Activated CD4-positive, alpha-beta T cell treated with anti-CD3 and anti-CD28 coated beads, Interleukin-2, amount 10 ng/mL, durations not matched to agents 24 days and 14 days (primary cell): ENCODE measurements at places on chromosomes 3 and 15.

DNA sequence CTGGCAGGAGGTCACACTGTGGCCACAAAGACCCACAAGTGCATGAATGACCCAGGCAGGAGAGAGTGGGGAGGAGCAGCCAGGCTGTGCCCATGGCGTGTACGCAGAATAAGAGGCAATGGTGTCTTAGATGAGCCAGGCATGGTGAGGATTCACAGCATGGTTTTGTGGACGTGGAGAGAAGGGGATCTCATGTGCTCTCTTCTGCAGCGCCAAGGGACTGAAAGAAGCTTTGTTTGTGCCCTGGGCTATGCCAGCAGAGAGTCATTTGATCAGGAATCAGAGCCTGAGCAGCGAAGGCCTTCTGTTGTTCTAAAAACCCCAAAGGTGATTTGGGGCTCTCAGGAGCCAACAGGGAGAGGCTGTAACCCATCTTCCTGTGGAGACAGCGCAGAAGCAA, 18.7 kb upstream of the RPP14 start:
- DNase-seq = no peak

DNA sequence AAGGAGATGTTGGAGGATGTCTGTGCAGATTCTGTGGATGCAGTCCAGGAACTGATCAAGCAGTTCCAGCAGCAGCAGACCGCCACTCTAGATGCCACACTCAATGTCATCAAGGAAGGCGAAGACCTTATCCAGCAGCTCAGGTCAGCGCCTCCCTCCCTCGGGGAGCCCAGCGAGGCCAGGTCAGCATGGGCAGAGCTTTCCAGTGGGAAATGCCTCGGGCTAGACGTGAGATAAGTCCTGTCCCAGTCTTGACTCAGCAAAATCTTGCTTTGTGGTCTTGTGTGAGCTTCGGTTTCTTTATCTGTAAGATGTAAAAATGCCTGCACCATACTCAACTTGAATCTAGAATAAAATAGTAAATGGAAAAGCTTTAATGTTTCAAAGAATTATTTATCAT, 335.1 kb upstream of the UMPS start:
- no peak for DNase-seq

DNA sequence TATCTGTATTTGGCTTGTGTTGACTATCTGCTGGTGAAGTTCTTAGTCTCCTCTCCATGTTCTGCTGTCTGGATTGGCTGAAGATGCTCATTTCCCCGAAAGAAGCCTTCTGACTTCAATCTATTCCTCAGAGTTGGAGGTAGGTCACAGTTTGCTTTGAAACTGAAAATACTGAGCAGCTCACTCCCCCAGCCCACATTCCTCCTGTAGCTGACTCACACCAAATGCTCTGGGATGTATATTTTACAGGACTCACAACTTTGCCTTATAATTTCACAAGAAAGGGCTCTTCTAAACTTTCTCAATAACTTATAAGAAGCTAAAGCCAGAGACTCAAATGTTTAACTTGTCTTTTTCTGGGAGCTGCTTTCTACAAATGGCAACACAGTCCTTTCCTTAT, 36.3 kb upstream of the SNX4 start:
- no peak for DNase-seq

- DNase-seq = no peak
Observed at GRCh38 chr3:170137986-170138385, 43.5 kb downstream of the PHC3 start.

DNA sequence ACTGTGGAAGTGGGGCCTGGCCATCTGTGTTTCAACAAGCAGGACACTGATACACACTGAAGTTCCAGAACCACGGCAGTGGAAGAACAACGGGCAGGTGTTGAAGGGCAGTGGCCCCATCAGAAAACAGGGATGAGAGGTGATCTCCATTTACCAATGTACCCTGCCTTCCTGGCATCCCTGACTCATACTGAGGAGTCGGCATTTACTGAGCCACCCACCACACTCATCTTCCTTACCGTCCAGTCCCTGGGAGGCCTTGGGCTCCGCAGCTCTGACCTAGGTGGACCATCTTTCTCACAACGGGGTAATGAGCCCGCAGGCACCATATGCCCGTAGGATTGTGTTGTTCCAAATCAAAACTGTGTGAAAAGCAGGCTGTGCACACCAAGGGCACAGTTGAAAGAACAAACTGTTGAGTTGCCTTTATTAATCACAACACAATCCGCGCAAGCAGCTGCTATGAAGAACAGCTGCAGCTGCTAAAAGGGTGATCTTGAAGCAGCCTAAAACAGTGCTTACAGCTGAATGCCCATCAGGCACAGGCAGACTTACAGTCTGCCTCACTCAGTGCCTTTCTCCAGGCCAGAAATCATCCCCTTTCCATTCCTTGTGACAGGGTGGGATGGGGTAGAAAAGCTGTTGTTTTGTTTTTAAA, 12.9 kb downstream of the MB21D2 start:
- no peak for DNase-seq

DNA sequence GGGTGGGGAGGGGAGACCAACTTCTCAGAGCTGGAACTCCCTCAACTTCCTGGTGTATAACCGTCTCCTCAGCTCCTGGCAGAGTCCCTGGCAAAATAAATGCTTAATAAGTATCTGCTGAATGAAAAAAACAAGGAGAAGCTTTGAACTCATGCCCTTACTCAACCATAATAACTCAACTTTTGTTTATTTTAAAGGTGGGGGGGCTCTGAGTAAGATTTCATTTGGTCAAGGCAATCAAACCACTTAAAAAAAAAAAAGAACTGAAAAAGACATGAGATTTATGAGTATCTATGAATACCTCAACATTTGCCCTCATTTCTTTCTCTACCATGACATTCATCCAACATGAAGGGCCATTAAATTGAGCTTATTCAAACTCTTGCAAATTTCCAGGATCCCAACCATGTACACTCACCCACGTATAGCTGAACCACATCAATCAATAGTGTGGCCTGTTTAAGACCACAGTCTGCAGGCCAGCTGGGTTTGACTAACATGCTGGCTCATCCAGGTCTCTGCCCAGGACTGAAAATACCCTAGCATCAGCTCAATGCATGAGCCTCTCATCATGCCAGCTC, 157.9 kb downstream of the FOXP1 start:
- DNase-seq = no peak

- DNase-seq = no peak
Observed at GRCh38 chr3:138289701-138290100, 40.0 kb downstream of the NME9 start.

- no peak for DNase-seq
Observed at GRCh38 chr3:108017587-108017986, 73.2 kb downstream of the CD47 start.

- no peak for DNase-seq
Observed at GRCh38 chr15:26126070-26126469, 262.9 kb upstream of the ATP10A start.

DNA sequence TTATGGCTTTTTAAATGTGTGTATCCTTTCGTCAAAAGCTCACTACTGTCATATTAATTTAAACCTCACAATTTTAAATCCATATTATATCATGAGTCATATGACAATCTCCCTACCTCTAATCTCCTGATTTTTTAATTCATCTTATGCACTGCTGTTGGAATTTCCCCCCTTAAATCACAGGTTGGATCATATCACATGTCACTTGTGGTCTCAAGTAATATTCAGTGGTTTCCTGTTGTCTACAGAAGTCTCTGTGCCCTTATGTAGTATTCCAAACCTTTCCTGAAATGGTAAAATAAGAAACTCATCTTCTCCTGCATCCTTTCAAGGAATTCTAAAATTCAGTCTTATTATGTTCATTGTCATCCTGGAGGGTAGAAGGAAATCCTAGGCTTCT, 116.0 kb upstream of the CBLB start:
- peak; percentile 36 for DNase-seq

DNA sequence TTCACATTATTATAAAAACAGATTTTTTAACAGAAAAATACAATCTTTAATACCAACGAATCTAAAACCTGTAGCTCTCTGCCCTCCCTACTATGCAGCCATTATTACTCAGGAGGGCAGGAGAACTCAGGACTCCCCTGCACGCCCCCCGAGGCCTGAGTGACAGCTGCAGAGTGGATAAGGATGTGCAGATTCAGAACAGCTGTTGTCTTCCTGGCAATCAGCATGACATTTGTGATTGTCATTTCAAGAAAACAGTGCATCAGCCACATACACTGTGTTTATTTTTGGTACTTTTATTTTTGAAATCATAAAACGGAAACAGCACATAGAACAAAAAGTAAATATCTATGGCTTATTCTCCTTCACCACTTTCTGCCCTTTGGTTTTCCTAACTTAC, 450.8 kb downstream of the OCA2 start:
- no peak for DNase-seq

- DNase-seq = no peak
Observed at GRCh38 chr3:79657076-79657475, 110.7 kb downstream of the ROBO1 start.
